ENCODE measurements at places on chromosomes 7 and 10. TPM values are rescaled to one million over a fixed set of nuclear protein-coding genes. Genes with fewer than 3 reads are reported as not detected.

- no peak for DNase-seq
Observed at GRCh38 chr7:142935941-142936565, 2.5 kb upstream of the TRPV5 start.

XRCC2 gene
- polyA plus RNA-seq: 3.2 TPM

DNA sequence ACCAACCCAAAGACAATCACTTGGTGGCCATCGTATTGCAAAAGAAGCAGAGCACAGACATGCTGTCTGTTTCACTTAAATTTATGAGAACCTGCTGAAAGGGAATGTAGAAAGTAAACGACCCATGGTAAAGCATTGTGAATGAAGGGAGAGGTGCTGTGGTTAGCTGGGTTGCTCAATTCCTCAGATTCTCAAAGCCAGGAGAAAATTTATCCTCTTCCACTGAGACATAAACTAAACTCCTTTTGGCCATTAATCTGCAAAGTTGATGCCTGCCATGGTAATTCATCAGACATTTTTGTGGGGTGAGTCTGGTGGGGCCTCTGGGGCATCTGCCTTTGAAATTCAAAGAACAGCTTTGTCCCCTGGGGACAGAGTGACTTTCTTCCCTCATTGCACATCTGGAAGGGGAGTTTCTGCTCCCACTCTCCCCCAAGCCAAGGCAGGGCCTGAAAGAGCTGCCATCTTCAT is 951.0 kb downstream of the LRMDA start:
- no peak for DNase-seq

GRCh38 chr10:105964009-105964408 is 1200.5 kb downstream of the SORCS1 start:
- DNase-seq: no peak

EBF3 gene
- polyA plus RNA-seq: 71.1 TPM

MYO1G gene
- polyA plus RNA-seq: 0.59 TPM

C10orf95 gene
- polyA plus RNA-seq: 0.30 TPM

- DNase-seq: peak; percentile 85
Observed at GRCh38 chr10:113496111-113497109, 56.4 kb upstream of the HABP2 start.

GRCh38 chr7:101363734-101364374 is 1.2 kb downstream of the COL26A1 start:
- DNase-seq: peak; percentile 71

NAT16 gene
- not detected for polyA plus RNA-seq

DNA sequence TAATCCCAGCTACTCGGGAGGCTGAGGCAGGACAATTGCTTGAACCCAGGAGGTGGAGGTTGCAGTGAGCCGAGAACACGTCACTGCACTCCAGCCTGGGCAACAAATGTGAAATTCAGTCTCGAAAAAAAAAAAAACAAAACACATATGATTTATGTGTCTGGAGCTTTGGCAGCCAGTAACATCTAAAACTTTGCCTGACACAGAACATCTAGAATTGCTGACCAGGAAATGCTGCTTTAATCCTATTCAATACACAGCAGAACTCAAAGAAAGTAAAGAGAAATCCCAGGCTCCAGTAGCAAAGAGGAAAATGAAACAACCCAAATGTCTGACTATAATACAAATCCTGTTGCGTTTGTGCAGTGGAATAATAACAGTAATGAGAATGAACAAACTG is 4.5 kb upstream of the CCDC6 start:
- DNase-seq: no peak

CYP2E1 gene
- polyA plus RNA-seq: 1.6 TPM

GRCh38 chr7:45573661-45574415 is at the start of gene ADCY1:
Gene ADCY1 (plus strand): TSS chr7:45574368. CDS start chr7:45574544, 176 bp downstream.
- no peak for DNase-seq

GRCh38 chr7:83976302-83976701 is 218.3 kb downstream of the SEMA3A start:
- DNase-seq: peak; percentile 36

- peak; percentile 45 for DNase-seq
Observed at GRCh38 chr7:108000875-108001763, 1.8 kb downstream of the LAMB1 start.

DNA sequence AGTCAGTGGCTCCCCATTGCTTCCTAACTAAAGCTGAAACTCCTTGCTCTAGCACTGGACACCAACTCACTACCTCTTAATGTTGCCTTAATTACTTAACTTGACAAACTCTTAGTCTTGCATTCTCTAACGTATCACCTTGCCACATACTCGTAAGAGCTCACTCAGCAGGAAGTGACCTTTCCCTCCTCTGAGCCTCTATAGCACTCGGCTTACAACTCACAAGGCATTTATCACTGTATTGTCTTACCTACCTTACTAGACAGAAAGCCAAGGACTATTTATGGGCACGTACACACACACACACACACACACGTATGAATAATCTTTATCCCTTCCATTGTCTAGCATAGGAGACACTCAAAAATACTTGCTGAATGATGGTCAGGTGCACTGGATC is 21.2 kb downstream of the CEP41 start:
- no peak for DNase-seq

GRCh38 chr10:29041616-29042015 is 247.3 kb upstream of the LYZL1 start:
- DNase-seq: no peak

DNA sequence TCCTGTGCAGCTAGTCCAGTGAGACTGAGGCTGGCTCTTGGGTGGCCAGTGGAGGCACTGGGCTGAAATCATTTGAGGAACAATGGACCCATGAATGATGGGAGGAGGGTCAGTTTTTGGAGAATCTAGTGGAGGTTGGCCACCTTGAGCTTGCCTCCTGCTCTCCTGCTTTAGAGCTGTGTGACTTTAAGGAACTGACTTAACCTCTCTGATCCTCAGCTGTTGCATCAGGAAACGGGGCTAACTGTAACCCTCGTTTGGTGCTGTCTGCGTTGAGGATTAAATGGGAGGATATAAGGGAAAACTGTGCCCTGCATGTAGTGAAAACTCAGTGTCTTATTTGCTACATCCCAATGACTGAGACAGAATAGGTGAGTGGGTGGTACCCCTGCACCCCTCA is 115.4 kb upstream of the PPIF start:
- no peak for DNase-seq

GIMAP1 gene
- 2.9 TPM for polyA plus RNA-seq

DNA sequence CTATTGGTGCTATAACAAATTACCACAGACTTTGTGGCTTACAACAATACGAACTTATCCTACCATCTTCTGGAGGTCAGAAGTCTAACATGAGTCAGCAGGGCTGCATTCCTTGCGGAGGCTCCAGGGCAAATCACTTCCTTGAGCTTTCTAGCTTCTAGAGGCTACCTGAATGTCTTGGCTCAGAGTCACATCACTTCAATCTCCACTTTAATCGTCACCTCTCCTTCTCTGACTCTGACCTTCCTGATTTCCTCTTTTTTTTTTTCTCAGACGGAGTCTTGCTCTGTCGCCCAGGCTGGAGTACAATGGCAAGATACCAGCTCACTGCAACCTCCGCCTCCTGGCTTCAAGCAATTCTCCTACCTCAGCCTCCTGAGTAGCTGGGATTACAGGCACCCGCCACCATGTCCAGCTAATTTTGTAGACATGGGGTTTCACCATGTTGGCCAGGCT is 44.6 kb upstream of the ANAPC16 start:
- no peak for DNase-seq

FAM13C gene
- 31.2 TPM for polyA plus RNA-seq

- no peak for DNase-seq
Observed at GRCh38 chr7:67406976-67407375, 410.3 kb downstream of the TYW1 start.

SFTPA1 gene
- polyA plus RNA-seq: not detected

- DNase-seq: no peak
Observed at GRCh38 chr7:140605337-140605736, 35.3 kb downstream of the DENND2A start.

GRCh38 chr7:150322833-150323681 is at the start of the genes ACTR3C and LRRC61:
Gene ACTR3C (minus strand): TSS chr7:150323545. CDS start chr7:150295296, 28,249 bp downstream.
Gene LRRC61 (plus strand): TSS chr7:150323355. CDS start chr7:150336862, 13,507 bp downstream.
- DNase-seq: peak; percentile 34

PTPRE gene
- 5.5 TPM for polyA plus RNA-seq

Measured in hindlimb muscle (tissue), 1 donor.